A549 treated with DMSO at 1 μM for 4 hours (cell line): ENCODE measurements at places on chromosomes 2 and 18. TPM values are rescaled to one million over a fixed set of nuclear protein-coding genes. Genes with fewer than 3 reads are reported as not detected.

Gene SERPINB13
- not detected in 5 replicates for total RNA-seq

Gene COLEC12
- 0.03 to 0.06 TPM (median 0.05 TPM) in 4 of 5 replicates, not detected in the other for total RNA-seq

Gene NPHP1
- 7.2 to 9.0 TPM (median 8.3 TPM) in 5 replicates for total RNA-seq

Gene KIF3C
- total RNA-seq = 46.7 to 55.2 TPM (median 52.2 TPM) in 5 replicates

Gene LIMS4
- 0.32 to 0.99 TPM (median 0.59 TPM) in 5 replicates for total RNA-seq

Gene VSNL1
- total RNA-seq = not detected in 5 replicates

Gene POTEJ
- not detected in 5 replicates for total RNA-seq

Gene FBXO48
- 0.49 to 0.81 TPM (median 0.71 TPM) in 5 replicates for total RNA-seq

Gene RAB27B
- 11.2 to 20.5 TPM (median 14.8 TPM) in 5 replicates for total RNA-seq

Gene CFAP53
- 0.27 to 0.50 TPM (median 0.33 TPM) in 5 replicates for total RNA-seq

Gene BUB1
- total RNA-seq = 40.2 to 51.4 TPM (median 49.8 TPM) in 5 replicates

Gene LIMS1
- total RNA-seq = 45.4 to 65.9 TPM (median 57.5 TPM) in 5 replicates
